ENCODE measurements at places on chromosomes 4 and X.

DNA sequence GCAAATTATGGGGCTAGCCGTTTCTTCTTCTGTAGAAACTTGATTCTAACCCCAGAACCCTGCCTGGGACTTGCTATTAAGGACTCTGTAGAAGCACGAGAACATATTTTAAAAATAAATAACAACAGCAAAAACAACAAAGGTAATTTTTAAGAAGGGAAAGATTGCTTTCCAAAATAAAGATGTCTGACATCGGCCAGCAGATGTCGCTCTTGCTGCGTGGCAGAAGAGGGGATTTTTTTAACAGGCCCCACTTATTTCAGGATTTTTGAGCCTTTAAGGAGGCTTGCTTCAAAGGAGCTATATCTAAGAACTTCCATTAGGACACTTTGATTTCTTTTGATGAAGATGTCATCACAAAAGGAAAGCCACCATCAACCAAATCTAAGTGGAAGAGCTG lies 62.8 kb upstream of the EGFL6 start:
- no peak for DNase-seq

- no peak for DNase-seq
These were observed 1.5 kb upstream of the NR3C2 start for GRCh38 chr4:148443512-148444295.

GRCh38 chr4:76535603-76536372 lies 100.8 kb downstream of the SHROOM3 start:
- DNase-seq = peak; percentile 44

GRCh38 chrX:40552768-40553167 lies 28.0 kb upstream of the ATP6AP2 start:
- DNase-seq = peak; percentile 8

- DNase-seq = no peak
These were observed 805 bp downstream of the ATP8A1 start for GRCh38 chr4:42655921-42656678.

DNA sequence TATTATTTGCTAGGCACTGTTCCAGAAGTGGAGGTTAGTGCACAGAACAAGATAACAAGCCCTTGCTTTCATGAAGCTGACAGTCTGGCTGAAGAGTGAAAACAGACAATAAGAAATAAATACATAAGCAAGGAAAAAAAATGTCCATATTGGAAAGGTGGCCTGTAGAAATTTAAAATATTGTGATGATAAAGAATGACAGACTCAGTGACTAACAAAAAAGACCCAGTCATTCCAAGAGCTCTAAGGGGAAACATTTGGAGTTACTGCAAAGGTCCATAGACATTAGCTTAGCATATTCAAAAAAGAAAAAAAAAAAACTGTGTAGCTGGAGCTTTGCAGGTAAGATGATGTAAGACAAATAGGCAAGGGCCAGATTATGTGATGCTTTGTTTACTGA lies 1.0 kb upstream of the ANTXR2 start:
- DNase-seq = no peak

GRCh38 chrX:123481913-123482851 lies 250.7 kb downstream of the THOC2 start:
- no peak for DNase-seq

DNA sequence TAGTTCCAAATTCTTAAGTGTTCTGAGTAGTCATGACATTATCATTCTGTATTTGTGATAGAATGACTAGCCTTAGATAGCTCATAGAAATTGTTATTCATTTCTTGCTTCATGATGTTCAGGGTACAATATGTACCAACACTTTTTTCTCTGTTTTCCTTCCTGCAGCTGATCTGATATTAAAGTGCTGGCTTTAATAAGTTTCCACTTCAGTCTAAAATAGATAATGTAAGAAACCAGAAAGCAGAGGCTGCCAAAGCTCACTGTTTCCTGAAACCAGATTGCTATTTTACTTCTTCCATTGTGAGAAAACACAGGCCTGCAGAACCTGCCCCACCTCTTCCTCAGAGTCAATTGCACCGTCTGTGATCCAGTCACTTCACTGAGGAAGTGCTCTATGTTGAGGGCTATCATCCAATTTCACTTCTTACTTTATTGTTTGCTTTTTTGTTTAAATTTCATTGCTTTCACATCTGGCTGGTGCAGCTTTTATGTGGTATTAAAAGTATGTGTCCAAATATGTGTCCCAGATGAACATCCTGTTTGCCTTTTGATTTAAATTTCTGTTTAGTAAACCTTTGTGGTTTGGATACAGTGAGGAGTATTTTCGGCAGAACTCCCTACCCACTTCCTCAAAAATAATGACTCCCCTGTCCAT lies 652.1 kb downstream of the ANKRD50 start:
- no peak for DNase-seq

DNA sequence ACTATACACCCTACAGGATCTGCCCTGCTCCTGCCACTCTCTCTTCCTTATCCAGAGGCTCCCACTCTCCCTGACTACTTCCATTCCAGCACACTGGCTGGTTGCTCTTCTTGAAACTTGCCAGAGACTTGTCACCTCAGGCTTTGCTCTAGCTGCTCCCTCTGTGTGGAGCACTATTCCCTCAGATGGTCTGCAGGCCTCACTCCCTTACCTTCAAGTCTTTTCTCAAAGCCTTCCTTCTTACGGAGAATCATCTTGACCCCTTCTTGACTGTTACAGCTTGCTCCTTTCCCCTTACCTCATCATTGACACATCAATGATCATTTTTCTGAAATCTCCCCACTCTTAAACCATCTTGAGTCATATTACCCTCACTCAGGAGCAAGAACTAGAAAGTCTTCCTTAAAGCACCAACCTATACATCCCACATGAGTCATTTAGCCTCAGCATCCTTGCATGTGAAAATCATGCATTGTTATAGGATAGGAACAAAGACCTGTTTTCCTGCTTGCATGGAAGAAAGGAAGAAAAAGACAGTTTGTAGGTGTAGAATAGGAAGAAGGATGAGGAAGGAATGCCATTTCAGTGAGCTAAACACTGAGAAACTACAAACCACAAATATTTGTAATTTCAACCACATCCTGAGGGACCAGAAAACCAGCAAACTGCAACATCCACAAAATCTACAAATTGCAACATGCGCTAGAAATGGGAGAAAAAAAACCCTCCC lies 55.7 kb downstream of the ANTXR2 start:
- no peak for DNase-seq

GRCh38 chr4:84511703-84512102 lies 12.6 kb upstream of the NKX6-1 start:
- no peak for DNase-seq

All from COR-L47 (cell line).